Activated CD4-positive, alpha-beta T cell treated with anti-CD3 and anti-CD28 coated beads, Interleukin-2, amount 50 U/mL, for 1 hour (primary cell): ENCODE measurements at places on chromosomes 2 and 18.
A peak's percentile ranks its signal among the peaks of the same experiment; 100 is the strongest.

DNA sequence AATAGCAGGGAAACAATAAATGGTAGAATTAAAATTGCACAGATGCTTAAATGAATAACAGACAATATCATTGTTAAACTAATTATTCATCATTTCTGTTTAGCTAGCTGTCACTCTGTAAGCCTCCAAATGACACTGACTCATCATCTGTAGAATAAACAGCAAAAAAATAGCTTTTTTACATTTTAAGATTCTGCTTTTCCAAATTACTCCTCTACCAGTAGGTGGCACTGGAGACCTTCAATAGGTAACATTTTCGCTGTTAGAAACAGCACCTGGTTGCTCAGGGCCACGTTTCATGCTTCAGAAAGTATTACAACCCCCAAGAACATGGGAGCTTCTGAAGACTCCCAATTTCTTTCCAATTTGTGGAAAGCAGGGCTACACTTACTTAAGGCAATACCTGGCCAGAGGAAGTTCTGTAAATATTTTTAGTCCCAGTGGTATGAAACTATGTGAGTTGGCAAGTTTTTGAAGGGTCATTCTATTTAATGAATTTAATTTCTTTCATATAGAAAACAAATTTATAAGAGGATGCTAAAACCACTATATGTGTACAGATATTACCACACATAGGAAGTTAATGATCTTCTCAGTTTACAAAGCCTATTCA lies 45.4 kb downstream of the TTN start:
- peak; percentile 1 for DNase-seq

GRCh38 chr18:24790347-24790746 lies 329.9 kb downstream of the HRH4 start:
- no peak for DNase-seq

DNA sequence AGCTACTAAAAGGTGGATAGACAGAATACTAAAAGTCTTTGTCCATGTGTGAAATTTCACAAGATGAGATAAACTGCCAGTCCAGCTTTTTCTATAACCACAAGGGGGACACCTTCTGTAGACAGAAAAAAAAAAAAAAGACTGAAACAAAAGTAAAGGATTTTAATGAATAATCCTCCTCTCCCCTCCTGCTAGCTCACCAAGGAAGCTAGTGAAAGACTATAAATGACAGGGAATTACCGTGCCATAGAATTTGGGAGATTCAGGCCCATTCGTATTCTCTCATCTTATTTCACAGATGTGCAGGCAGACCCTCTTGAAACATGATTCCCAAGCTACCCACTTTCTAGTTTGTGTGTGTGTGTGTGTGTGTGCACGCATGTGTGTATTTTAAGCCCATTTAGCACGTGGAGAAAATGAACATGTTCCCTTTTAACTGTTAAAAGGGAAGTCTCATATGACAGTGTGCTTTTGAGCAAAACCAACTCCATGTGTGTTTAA lies 36.3 kb upstream of the SLC8A1 start:
- DNase-seq: no peak

- DNase-seq: no peak
Measured at GRCh38 chr2:239259603-239260298, 141.1 kb downstream of the HDAC4 start.

- no peak for DNase-seq
Measured at GRCh38 chr18:46915800-46916550, 1.3 kb downstream of the PIAS2 start.

DNA sequence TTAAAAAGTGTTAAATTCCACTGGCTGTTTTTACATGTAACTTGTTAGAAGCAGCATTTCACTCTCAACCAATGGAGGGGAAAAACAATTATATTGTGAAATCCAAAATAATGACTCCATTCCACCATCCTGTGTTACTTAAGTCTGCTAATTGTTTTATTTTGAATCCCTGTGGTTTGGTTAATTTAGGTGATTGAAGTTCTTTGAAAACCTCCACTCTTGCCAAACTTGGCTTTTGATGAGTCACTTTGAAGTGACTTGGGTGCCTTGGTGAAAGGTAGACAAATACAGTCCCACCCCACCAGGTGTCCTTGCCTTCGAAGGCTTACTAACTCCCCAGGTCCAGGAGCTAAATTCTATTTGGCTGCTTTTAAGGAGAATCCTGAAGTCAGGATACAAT lies 1303.8 kb upstream of the NRXN1 start:
- DNase-seq: no peak

DNA sequence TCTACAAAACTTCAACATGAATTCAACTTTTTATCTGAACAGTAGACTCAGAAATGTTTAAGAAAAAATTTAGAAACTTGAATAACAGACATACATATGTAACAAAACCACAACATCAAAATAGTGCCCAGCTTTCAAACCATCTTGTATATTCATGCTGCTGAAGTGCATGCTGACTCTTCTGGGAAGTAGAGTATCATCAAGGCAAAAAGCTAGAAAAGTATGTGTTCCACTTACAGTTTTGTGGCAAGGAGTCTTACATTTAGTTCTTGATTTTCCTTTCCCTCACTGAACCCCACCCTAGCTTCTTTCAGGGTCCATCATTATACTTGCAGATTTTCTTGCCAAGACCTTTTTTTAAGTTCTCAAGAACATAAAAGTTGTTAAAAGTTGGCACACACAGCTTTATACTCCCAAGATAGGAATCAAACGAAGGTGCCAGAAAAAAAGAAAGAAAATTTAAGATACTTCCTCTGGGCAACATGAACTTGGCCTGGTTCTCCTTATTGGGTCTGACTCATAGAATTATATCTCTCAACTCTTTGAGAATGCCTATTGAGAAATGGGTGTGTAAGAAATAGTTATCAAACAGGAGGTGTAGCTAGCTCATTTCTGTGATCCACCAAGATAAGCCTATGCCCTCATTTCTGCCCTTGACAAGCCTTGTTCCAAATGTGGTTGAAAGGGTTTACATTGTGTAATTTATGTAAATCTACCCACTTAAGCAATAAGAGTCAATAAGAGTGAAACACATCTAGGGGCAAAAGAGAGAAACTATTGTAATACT lies 667.6 kb upstream of the ACVR2A start:
- DNase-seq: no peak

- no peak for DNase-seq
Measured at GRCh38 chr2:216650626-216651257, 17.5 kb downstream of the IGFBP2 start.

DNA sequence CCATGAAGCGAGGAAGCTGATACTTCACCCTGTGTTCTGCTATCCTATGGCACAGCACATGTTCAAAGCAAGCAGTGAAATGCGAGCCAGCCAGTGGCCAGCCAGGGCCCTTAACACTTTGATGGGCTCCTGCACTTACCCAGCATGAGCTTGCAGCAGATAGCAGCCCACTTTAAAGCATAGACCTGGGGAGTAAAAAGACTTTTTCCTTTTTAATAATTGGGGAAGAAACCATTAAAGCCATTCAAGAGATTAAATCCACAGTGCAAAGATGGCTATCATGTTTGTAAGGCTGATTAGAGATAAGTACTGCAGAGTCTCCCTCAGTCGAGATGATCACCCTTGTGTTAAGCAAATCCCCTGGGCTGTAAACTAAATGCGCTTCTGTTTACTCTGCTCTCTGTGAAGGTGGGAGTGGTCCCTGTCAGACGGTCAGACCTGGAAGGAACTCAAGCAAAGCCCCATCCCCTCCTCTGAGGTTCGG lies 15.7 kb downstream of the CCBE1 start:
- DNase-seq: no peak

DNA sequence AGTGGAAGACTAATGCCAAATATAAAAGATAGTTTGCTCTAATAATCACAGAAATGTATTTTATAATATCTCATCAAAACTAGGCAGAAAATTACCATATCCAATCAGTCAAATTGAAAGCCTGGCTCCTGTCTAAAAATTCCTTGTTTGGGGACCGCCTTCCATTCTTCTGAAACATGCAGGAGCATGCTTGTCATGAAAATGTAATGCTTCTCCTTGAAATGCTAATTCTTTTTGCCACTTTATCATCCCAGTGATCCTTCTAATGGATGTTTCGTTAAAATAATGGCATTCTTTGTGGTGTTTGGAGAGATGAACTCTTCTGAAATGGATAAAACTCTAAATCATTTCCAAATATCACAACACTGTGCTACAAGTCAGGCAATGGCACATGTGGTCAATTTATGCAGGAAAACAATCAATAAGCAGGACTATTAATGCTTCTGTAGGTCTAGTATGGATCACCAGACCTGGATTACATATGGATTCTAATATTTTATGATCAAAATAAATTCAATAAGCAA lies 1039.1 kb upstream of the NXPH2 start:
- DNase-seq: no peak

GRCh38 chr2:49110571-49110970 lies 43.7 kb downstream of the FSHR start:
- no peak for DNase-seq

DNA sequence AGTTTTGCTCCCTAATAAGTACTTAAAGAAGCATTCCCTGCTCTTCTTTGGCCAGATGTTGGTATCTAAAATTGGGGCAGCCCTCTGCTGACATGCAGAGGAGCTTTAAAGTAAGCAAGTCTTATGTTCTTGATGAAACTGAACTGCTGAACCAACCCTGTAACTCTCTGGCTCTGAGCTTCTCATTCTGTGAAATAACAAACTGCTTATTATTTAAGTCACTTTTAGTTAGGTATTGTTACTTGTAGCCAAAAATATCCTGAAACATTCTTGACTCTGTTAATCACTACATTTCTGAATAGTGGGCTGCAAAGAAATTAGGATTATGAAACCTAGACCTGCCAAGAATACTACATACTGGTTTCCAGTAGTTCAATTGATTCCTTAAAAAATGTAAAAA lies 15.5 kb downstream of the PPP3R1 start:
- DNase-seq: no peak
